ENCODE measurements at places on chromosomes 7 and 10.

- no peak for DNase-seq
Measured at GRCh38 chr10:76681153-76681552, 956.5 kb downstream of the KCNMA1 start.

DNA sequence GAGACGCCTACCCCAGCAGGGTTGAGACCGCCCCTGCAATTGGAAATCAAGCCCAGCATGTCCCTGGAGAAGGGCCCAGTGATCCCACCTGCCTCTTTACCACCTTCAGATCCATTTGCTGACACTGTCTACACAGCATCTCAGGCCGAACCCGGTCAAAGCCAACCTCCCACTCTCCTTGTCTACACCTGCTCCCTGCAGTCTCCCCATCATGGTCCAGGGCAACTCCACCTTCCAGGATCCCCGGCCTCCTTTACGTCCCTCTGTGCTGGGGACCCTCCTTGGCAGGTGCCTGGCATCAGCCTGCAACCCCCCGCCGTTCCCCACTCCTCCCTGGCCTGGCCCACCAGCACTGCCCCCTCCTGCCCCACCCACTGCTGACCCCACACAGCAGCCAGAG is 227.2 kb downstream of the PAXIP1 start:
- no peak for DNase-seq

GRCh38 chr10:44316187-44316921 is 68.5 kb downstream of the CXCL12 start:
- DNase-seq, result no peak

- no peak for DNase-seq
Measured at GRCh38 chr7:139658296-139658695, 119.5 kb downstream of the HIPK2 start.

DNA sequence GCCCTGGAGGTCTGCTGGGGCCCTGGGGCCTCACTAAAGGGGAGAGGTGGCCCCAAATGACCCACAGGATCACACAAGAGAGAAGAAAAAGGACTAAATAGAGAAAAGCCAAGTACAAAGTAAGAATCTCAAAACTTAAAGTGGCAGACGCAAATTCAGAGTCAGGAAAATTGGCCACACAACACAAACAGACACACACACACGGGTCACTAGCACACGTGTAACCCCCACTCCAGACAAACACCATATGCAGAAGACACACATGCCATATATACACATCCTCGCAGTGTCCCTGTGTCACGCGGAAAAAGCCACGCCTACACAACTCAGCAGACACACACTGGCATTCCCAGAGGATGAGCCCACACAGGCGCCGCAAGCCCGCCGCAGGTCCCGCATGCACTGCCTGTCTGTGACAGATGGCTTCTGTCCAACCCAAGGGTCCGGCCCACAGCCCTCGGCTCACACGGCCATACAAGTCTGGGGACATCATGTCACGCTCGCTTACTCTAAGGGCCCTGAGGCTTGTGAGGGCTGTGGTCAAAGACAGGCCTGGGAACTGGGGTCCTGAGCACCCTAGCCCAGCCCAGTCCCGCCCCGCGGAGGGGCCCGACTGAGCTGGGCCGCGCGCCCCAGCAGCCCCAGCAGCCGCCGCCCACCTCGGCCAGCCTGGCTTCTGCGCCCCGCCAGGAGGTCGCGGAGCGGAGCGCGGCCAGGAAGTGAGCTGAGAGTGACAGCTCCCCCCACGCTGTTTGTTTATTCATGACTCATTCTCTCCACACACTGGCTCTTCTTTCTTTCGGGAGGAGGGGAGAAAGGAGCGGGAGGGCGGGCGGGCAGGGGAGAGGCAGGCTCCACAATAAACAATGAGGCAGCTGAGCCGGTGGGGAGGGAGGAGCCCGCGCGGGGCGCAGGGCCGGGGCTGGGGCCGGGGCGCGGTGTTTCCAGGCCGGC is 95.5 kb upstream of the ZMIZ1 start:
- DNase-seq, result peak; percentile 65

DNA sequence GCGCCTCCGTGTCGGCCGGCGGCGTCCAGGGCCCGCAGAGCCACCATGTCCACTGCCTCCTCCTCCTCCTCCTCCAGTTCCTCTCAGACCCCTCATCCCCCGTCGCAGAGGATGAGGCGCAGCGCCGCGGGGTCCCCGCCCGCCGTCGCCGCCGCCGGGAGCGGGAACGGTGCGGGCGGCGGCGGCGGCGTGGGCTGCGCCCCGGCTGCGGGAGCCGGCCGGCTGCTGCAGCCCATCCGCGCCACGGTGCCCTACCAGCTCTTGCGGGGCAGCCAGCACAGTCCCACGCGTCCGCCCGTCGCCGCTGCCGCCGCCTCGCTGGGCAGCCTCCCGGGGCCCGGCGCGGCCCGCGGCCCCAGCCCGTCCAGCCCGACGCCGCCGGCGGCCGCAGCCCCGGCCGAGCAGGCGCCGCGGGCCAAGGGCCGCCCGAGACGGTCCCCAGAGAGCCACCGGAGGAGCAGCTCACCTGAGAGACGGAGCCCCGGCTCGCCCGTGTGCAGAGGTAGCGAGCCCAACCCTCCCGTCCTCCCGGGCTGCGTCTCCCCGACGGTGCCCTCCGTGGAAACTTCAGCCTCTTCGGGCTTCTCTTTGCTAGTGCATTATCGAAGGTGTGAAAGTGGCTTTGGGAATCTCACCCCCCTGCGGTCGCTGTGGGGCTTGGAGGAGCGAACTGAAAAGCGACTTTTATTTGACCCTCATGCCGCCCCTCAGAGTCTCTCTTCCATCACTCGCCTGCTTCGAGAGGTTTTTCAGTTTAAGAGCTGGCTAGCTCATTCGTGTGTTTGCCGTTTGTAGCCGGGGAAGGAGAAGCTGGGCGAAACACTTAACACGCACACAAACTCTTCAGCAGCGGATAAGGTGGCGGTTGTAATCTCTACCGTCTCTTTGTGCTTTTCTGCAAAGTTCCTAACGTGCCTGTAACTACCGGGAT is 975 bp downstream of the GLCCI1 start:
- no peak for DNase-seq

GRCh38 chr10:100186253-100187212 is 704 bp upstream of the ERLIN1 start:
- no peak for DNase-seq

- DNase-seq, result no peak
Measured at GRCh38 chr10:108060246-108060645, 895.7 kb upstream of the SORCS1 start.

DNA sequence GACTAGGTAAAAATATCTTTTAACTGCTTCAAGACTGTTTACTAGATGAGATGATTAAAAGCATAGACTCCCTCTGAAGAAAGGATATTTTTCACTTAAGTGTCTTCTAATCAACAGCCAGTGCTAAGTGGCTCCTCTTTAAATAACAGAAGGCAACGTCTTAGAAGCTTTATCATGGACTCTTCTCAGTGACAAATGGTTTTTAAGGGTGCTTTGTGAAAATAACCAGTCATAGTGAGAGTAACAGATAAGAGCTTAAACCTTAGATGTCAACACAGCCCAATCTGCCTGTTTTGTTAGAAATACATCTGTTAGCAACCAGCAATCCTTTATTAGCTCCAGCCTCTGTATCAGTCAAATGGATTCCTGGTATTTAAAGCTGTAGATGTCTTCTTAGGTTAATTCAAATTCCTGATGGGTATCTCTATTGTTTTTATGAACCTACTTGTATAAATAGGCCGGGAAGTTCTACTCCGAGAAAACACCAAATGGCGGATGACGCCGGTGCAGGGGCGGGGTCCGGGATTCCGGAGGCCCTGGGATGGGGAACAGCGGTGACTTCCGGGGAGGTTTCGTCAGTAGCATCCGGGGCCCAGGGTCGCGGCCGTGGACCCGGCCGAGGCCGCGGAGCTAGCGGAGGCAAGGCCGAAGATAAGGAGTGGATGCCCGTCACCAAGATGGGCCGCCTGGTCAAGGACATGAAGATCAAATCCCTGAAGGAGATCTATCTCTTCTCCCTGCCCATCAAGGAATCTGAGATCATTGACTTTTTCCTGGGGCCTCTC is 285.4 kb downstream of the GPR37 start:
- DNase-seq, result no peak

- DNase-seq, result no peak
Measured at GRCh38 chr10:11685787-11686218, 56.4 kb upstream of the ECHDC3 start.
